ENCODE measurements at places on chromosomes 11 and 22.

DNA sequence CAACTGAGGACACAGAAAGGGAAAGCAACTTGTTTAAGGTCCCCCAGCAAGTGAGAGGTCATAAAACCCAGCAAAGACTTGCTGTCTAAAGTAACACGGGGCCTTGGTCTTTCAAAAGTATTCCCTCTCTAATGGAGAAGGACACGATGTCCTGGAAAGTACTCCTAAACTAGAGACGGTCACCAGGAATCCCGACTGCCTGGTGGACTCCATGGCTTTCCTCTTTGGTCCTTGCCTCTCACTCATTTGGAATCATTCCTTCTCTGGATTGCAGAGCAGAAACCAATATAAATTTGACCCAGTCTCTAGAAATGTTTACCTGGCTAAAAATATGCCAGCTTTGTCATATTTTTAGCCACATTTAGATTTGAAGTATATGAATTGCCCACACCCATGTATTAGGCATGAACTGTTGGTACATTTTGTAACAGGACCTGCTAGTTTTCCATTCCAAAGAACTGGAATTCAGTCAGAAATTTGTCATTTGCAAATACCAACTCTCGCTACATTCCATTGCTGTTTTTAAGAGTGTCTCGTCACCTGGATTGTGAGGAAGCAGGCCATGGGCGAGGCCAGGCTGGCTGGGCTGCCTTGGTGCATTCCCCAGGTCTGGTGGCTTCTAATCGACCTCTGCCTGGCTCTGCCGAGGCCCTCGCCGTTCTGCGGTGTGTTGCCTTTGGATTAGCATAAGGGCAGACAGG, 12.9 kb downstream of the NAV2 start:
- no peak for DNase-seq

- no peak for DNase-seq
These were observed 101.7 kb downstream of the FAM181B start for GRCh38 chr11:82631722-82632630.

GRCh38 chr11:100769165-100769564, 82.1 kb downstream of the ARHGAP42 start:
- no peak for DNase-seq

GRCh38 chr11:60184824-60185511, 2.1 kb upstream of the MS4A6A start:
- no peak for DNase-seq

DNA sequence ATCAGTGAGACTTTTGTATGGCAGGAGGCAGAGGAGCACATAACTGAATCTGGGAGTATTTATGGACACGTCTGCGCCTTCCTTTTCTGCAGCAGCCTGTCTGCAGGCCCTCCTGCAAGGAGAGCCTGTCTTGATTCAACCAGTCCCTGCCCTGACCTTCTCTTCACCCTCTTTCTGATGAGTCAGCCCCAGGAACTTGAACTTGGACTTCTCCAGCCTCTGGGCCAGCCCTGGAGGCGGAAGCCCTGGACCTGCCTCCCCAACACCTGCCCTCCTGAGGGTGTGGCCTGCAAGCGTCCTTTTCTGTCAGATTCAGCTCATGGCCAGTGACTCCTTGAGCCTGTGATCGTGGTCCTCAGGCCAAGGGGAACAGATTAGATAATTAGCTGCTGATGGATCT, 20.0 kb downstream of the DAGLA start:
- DNase-seq = no peak

- DNase-seq = no peak
These were observed 35.8 kb downstream of the OR4C6 start for GRCh38 chr11:55697817-55698216.

- DNase-seq = no peak
These were observed 95.6 kb downstream of the KCNQ1 start for GRCh38 chr11:2540223-2540991.

DNA sequence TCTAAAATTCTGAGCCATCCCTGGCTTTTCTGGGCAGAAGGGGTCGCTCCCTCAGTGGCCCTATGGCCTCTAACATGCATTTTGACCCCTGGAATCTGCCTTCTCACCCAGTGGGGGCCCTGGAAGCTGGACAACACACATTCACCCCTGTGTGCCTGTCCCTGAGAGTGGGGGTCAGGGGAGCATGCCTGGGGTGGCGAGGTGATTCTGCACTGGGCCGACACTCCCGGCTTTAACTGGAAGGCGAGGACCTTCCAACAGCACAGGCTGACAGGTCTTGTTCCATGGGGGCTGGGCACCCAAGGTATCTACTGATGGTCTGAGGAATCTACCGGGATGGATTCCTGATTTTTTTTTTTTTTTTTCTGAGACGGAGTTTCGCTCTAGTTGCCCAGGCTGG, 10.7 kb downstream of the PPM1F start:
- DNase-seq = no peak

GRCh38 chr11:69229511-69229910, 64.4 kb upstream of the MYEOV start:
- no peak for DNase-seq

- no peak for DNase-seq
These were observed 115.1 kb upstream of the GRAMD1B start for GRCh38 chr11:123314972-123315371.

- no peak for DNase-seq
These were observed 73.5 kb downstream of the ZBTB16 start for GRCh38 chr11:114132944-114133394.

GRCh38 chr11:24131698-24132097, 365.2 kb upstream of the LUZP2 start:
- no peak for DNase-seq

DNA sequence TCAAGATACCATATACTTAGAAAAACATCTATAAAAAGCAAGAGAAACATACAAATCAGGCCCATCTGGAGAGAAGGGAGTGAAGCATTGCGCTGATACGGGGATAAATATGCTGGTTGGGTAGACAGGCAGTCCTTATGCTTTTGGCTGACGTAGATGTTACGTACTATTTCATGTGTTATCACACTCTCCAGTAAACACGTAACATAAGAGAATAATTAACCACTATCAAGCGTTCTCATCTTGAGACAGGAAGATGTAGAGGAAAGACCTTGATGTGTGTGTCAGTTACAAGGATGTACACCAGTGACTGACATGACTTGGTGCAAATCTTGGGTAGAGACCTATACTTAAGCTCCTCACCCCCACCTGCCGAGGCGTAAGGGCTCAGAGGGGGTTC, 86.7 kb upstream of the PRODH start:
- no peak for DNase-seq

DNA sequence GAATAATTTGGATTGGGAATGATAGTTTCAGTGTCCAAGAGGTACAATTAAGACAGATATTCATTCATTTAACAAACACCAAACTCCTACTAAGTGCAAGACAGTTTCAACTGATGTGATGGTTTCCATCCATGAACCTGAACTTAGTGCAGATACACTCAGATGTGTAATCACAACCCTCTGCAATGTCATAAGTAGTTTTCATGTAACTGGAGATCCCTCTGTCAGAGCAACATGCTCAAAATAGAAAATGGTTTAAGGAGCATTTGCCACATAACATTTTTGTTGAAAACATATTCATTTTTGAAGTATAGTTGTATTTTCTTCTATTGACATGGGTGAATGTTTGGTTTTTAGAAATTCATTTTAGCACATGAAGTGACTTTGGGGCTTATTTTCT, 16.5 kb upstream of the PKNOX2 start:
- DNase-seq = no peak

GRCh38 chr22:43750751-43751150, 61.4 kb downstream of the EFCAB6 start:
- DNase-seq = no peak

GRCh38 chr11:61569701-61570100, 11.2 kb downstream of the SYT7 start:
- DNase-seq = no peak

DNA sequence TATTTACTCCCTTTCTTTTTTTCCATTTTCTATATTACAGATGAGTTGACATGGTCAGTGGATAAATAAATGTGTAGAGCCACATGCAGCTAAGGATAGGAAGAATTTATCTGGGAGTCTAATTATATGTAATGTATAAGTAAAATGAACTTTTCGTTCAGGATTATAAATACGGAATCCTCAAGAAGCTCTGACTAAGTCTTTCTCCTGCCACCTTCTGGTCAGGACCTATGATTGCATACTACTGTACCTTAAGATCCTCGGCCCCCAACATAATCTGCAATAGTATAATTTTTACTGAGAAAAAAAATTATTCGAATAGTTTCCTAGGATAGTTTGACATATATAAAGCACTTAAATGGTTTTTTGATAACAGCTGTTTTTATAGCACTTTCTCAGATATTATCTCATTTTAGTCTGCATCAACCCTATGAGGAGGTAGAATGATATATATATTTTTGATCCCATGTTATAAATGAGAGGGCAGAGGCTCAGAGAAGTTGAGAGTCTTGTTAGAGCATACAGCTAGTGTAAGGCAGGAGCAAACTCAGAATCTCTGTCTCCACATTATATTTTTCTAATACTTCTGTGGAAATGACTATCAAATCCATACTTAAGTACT, 36.1 kb downstream of the CCDC90B start:
- peak; percentile 70 for DNase-seq

DNA sequence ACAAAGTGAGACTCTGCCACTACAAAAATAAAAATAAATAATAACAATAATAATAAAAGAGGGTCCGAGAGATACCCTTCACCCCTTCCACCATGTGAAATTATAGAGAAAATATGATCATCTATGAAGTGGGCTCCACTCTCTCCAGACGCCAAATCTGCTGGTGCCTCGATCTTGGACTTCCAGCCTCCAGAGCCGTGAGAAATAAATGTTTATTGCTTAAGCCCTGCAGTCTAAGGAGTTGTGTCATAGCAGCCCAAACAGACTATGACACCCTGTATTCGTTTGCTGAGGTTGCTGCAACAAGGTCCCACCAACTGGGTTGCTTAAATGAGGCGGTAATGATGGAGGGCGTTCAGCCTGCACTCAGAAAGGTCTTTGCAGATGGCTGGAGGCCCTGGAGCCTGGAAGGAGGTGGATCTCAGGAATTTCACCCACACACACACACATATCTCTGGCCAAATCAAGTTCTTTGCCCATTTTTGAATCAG, 7.6 kb upstream of the SEPTIN5 start:
- DNase-seq = no peak

DNA sequence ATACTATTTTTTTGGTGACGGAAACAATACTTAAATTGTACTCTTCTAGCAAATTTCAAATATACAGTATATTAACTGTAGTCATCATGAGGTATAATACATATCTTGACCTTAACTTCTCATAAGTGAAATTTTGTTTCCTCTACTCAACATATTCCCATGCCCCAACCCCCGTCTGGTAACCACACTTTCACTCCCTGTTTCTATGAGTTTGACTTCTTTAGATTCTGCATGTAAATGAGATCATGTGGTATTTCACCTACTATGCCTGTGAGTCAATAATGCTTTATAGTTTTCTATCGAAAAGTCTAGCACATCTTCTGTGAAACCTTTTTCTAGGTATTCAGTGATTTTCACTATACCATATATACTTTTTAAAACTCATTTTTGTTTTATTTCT, 663.2 kb downstream of the CNTN5 start:
- DNase-seq = no peak

DNA sequence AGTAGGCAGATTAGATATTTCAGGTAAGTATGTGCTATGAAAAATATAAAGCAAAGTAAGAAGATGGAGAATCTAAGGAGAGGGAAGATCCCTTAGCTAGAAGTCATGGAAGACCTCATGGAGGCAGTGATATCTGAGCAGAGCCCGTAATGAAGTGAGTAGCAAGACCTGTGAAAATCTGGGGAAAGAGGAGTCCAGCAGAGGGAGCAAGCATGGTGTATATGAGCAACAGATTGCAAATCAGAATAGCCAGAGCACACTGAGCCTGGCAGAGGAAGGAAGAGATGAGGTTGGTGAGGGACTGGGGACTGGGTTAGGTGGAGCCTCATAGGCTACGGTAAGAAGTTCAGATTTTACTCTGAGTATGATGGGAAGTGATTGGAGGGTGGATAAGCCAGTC, 9.4 kb downstream of the LHFPL7 start:
- peak; percentile 14 for DNase-seq

- no peak for DNase-seq
These were observed 2.5 kb upstream of the RCOR2 start for GRCh38 chr11:63919267-63920125.

DNA sequence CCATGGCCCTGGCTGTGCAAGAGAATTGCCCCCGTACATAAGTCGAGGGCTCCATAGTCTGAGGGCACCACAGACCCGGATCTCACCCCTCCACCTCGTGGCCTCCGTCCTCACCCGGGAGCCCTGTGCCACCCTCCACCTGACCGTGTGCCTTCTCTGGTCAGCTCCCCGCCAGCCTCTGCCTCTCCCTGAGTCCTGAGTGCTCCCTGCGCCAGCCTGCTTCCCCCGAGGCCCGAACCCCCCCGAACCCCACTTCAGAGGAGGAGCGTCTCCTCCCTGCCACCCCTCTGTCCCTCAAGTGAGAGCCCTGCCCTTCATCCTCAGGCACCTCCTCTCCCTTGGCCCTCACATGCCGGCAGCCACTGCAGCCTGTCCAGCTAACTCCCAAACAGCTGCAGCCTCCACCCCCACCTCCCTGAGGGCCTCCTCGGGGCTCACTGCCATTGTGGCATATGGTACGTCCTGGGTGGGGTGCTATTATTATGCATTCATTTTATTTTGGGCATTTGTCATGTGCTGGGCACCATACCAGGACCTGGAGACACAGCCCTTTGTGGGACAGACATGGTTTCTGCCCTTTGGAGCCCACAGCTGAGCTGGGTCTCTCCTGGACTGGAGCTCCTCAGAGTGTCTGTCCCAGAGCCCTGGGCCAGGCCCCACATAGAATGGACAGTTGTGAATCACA, 67.2 kb downstream of the MYO7A start:
- no peak for DNase-seq

GRCh38 chr11:35167426-35167954, 28.5 kb downstream of the CD44 start:
- DNase-seq = no peak

DNA sequence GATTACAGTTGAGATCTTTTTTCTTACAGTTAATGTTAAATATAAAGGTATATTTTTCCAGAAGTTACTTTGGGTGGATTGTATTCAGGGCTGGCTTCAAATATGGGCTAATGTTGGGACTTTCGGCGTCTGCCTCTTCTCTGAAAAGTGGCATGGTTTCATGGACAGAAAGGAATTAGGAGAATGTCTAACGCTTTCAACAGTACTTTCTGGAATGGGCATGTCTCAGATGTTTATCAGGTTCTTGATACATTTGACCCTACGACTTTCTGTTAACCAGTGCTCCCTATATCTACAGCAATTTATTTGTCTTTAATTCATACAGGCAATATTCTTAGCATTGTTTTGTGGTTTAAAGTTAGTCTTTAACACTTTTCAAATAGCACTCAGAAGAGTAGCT, 33.7 kb downstream of the ZC3H12C start:
- no peak for DNase-seq

DNA sequence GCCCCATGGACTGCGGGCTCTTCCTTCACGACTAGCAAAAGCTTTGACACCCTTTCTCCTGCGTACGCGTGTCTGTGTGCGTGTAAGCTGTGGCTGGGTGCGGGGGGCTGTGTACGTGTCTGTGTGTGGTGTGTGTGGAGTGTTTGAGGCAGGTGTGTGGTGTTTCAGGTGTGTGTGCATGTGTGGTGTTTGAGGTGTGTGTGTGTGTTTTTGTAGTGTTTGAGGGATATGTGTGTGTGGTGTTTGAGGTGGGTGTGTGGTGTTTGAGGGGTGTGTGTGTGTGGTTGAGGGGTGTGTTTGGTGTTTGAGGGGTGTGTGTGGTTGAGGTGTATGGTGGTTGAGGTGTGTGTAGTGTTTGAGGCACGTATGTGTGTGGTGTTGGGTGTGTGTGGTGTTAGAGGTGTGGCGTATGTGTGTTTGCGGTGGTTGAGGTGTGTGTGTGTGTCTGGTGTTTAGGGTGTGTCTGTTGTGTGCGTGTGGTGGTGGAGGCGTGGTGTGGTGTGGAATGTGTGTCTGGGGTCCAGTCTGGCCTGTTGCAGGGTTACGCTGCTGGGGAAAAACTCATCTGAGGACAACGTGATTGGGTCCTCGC, 687 bp upstream of the ARSA start:
- DNase-seq = no peak
